ENCODE measurements at places on chromosomes 11 and 22.

GRCh38 chr11:128517451-128518230, 69.7 kb downstream of the ETS1 start:
- DNase-seq: no peak

- DNase-seq: no peak
Measured at GRCh38 chr11:859394-860131, 16.9 kb downstream of the TSPAN4 start.

DNA sequence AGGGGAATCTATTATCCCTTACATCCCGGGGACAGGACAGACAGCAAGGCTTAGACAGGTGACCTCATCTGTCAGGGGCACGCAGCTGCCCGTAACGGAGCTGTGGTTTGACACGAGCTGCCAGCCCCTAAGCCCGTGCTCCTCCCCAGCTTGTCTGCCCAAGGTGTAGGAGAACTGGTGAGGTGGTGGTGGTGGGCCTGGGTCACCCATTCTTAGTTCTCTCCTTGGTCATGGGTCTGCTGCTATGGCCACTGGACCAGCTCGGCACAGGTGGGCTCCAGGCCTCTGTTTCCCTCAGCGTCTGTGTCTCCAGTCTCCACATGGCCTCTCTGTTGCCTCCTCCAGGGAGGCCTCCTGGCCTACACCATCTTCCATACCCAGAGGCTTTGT, 5.4 kb downstream of the PARVG start:
- DNase-seq: no peak

DNA sequence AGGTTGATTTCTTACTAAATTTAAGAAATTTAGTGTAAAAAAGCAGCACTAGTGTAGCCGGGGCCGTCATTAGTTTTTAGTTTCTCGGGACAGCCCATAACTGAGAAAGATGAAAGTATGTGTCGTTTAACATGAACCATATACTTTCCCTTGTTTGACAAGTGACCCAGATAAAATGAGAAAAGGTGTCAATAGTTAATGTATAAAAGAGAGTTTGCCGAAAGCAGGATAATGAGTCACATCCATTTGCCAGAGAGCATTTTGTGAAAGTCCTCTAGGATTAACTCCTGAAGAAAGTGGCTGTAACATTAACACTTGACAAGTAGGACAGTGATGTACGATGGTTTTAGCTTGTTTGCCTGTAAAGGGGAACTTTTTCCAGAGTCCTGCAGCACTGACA, 13.5 kb downstream of the OR52K1 start:
- no peak for DNase-seq

DNA sequence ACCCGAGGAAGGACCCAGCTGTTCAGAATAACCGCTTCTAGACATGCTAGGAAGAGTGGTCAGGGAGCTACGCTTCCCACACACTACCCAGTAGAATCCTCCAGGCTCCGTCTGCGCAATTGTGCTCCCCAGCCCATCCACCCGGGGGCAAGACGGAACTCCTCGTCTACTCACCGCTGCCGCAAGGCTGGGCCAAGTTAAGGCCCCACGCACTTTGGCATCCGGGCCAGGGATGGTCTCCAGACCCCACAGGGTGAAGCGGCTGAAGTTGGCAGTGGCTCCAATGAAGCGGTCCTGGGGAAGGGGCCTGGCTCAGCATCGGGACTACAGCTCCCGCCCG, 757 bp downstream of the RNASEH2C start:
- DNase-seq: peak; percentile 29

DNA sequence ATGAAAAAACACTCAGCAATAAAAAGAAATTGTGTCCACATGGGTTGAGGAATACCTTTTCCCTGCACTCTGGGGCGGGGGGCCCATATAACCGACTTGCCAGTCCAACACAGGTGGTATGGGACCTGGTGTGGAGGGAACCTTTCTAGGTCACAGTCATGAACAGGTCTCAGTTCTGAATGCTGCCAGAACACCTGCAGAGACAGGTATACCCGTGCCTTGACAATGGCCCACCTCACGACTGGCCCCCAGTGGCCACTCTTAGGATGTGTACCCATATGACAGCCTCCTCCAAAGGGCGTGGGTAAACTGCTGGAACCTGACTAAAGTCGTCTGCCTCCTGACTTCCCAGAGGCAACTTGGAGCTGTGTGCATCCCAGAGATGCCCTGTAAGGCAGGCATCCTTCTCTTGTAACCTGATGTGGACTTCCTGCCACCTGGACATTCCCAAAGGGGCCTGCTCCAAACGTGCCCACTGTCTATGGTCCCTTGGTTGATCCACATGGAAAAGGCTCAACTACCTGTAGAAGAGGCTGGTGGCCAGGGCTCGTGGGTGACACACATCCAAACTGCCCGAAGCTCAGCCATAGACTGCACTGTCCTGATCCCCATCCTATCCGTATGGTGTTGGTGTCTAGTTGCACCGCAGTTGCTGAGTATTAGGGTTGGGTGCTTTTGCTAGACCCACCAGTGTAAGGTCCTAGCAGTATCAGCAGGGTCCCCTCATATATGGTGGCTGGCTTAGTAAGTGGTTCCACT, 859.3 kb downstream of the BRD1 start:
- no peak for DNase-seq

DNA sequence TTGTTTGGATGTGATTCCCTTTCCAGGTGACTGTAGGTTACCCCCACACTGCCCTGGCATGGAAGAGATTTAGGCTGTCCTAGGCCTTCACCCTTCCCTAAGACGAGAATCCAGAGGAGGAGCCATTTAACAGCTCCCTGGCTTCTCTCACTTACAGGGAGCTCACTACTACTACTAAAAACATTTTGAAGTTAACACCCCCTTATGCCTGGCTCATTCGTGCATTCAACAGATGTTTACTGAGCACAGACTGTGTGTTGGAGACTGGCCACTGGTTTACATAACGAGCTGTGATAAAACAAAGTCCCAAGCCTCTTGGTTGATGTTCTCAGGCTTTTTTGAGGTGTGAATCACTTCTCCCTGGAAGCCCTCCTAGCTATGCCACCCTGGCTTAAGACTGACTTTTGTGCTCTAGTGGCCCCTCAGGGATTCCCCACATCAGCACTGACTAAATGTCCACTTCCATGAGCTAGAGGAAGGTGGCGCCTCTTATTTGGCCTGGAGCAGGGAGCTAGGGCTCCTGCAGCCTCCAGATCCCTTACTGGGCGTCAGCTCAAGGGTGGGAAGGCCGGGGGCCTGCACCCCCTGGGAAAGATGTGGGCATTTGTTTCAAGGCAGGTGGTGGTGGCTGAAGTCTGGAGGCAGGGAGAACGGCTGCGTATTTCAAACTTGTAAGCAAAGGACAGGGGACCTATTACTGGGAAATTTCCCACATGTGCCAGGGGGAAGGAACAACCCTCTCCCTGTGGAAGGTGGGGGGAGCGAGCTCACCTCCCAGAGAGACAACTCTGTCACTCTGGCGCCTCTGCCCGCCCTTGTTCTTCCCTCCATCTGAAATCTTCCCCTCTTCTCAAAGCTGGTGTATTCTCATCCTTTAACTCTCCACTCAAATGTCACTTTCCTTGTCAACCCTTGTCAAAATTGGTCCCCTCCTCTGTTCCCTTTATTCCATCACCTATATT, 19.4 kb upstream of the MALAT1 start:
- no peak for DNase-seq

- DNase-seq: no peak
Measured at GRCh38 chr22:24585461-24585860, 7.4 kb downstream of the LRRC75B start.

DNA sequence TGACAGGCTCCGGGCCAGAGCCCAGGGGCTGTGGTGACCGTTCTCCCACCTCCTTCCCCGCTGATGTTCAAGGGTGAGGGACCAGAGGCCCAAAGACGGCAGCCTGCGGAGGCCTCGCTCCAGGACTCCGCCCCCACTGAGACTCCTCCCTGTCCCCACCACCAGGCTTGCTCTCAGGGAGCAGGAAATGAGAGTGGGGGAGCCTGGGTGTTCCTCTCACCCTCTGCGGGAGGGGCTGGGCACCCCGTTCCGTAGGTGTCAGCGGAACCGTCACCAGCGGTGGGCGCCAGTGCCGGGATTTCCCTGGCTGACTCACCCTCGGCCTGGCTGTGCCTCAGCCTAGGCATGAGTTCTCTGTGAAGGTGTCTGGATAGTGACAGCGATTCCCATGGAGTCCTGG, 15.7 kb downstream of the DAGLA start:
- peak; percentile 91 for DNase-seq

GRCh38 chr11:36215693-36216060, 73.5 kb downstream of the COMMD9 start:
- DNase-seq: no peak

- DNase-seq: no peak
Measured at GRCh38 chr22:47031628-47031915, 269.1 kb downstream of the TBC1D22A start.

DNA sequence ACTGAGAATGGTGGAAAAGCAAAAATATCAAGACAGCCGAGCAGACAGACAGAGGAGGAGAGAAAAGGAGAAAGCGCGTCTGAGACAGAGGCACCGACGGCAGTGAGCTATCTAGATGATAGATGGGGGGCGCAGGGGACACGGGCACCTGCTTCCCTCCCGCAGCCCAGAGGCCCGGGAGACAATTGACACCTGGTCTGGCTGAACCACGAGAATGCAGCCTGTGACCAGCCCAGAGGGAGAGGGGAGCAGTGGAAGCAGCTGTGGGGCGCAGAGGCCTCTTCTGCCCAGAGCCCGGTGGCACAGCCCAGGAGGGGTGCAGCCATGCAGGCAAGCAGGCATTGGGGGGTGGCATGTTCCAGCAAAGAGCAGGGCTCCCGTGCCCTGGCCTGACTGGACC, 48.2 kb downstream of the ELFN2 start:
- no peak for DNase-seq

- peak; percentile 52 for DNase-seq
Measured at GRCh38 chr11:58900479-58901420, 38.5 kb upstream of the GLYATL1 start.

- DNase-seq: no peak
Measured at GRCh38 chr11:126132319-126132718, 69.7 kb upstream of the CDON start.

DNA sequence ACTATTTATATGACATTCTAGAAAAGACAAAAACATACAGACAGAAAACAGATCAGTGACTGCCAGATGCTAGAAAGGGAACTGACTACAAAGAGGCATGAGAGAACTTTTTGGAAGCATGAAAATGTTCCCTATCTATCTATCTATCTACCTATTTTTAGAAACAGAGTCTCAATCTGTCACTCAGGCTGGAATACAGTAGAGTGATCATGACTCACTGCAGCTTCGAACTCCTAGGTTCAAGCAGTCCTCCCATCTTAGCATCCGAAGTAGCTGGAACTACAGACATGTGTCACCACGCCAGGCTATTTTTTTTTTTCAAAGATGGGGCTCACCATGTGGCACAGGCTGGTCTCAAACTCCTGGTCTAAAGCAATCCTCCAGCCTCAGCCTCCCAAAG, 6.9 kb downstream of the SBF2 start:
- DNase-seq: no peak

DNA sequence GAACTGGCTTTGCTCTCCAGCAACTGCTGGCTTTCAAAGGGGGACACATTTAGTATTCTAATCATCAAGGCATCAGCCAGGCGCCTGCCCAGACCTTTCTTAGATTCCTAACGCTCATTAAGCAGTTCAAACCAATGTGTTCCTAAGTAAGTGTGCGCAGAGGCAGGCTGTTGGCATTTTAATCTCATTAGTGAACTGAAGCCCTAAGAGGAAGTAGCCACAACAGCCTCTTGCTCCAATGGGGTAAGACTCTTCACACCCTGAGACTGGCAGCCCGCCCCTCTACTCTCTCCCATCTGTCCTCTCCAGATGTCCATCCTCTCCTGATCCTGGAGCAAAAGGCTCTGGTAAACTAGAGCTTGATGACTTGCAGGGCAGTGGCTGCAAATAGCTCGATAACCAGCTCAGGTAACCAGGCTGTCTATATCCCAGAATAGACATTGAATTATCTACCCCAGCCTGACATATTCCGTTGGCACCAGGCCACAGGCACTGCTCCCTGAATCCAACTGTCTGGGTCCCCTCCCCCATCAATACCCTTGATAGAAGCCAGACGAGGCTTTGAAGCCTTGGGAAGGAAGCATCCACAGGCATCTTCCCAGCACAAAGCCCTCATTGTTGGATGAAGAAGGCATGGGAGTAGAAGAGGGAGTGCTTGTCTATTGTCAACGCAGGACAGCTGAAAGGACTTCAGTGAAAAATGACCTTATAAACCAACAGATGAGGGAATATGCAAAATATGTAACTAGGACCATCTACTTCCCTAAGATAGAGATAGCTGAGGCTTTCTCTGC, 321.1 kb downstream of the TENM4 start:
- DNase-seq: no peak

- DNase-seq: peak; percentile 89
Measured at GRCh38 chr22:37566903-37567798, 6.9 kb downstream of the CDC42EP1 start.

DNA sequence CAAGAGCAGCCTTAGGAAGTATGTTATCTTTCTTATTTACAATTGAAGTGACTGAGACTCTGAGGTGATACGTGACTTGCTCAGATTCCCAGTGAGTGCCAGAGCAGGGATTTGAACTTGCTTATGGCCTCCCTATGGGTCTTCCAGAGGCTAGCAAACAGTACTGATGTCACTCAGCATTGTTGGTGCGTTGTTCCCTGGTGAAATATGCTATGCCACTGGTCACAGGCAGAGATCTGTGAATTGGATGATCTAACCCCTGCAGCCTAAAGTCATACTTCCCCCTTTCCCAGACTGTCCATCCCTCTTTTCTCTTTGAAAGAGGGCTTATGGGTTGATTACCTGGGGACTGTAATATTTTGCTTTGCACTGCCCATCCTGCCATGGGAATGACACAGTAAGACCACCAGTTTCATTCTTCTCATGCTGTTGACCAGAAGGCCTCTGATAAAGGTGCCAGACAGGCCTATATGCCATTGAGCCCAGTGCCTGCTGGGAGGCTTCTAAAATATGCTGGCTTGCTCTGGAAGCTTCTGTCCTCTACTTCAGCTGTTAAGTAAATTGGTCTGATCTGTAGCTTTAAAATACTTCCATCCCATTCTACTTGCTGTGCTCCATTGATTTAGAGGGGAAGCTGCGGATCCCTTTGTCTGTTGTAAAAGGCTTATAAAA, 152.2 kb upstream of the E2F8 start:
- DNase-seq: no peak

- no peak for DNase-seq
Measured at GRCh38 chr22:40423882-40424640, 53.7 kb downstream of the SGSM3 start.

DNA sequence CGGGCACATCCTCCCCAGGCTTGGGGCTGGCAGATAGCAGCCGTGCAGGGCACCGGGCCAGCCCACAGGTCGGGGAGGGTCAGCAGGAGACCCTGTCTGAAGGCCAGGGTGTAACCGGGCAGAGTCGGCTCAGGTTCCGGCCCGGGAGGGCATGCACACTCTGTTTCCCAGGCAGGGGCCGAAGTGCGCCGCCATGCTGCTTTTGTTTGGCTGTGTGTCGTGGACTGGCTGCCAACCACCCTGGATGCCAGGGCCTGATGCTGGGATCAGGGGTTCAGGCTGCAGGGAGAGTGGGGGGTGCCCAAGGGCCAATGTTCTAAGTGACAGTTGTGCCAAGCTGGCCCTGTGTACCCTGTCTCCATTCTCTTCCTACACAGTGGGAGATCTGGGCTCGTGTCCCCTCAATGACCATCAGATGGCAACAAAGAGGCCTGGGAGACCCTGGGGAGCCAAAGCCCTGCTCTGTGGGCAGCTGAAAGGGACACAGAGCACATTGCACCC, 120.9 kb upstream of the B3GAT1 start:
- no peak for DNase-seq

GRCh38 chr11:105648762-105649161, 38.9 kb downstream of the GRIA4 start:
- DNase-seq: no peak

- DNase-seq: no peak
Measured at GRCh38 chr11:119316016-119316728, 758 bp downstream of the MCAM start.

Data from activated T-cell treated with anti-CD3 and anti-CD28 coated beads for 48 hours (primary cell).